Left lobe of liver (tissue), 2 donors: ENCODE measurements at places on chromosomes 16 and 17. TPM values are rescaled to one million over a fixed set of nuclear protein-coding genes. Genes with fewer than 3 reads are reported as not detected.

TPPP3 gene
- 0.40 TPM for total RNA-seq

AKTIP gene
- 25.7 TPM for total RNA-seq

PPY gene
- not detected for total RNA-seq

HBZ gene
- 0.81 TPM for total RNA-seq

DPEP2 gene
- total RNA-seq, result 1.0 TPM

CALCOCO2 gene
- total RNA-seq, result 66.8 TPM

MT4 gene
- not detected for total RNA-seq

FGF11 gene
- total RNA-seq, result 0.86 TPM

LRRC75A gene
- 0.13 TPM for total RNA-seq

- DNase-seq, result no peak
Measured at GRCh38 chr16:840561-841454, 40.3 kb upstream of the GNG13 start.

- no peak for DNase-seq
Measured at GRCh38 chr17:27477050-27477888, 21.0 kb downstream of the KSR1 start.

DNA sequence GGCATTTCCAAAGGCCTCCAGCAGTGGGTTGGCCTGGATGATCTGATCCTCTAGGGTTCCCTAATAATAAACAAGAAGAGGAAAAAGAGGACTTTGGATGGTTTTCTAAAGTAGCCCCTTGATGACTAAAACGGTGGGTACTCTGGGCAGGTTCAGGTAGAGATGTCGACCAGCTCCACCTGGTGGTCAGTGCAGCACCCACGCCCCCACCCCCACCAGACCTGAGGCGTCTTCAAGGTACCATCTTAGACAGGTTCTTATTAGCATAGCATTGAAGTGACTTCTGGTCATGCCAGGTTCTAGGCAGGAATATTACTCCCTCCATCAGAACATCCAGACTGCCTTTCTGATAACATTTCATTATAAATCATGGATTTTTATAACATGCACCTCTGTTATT, 15.0 kb downstream of the MYH13 start:
- DNase-seq, result no peak

GRCh38 chr17:30796016-30796415, 28.5 kb downstream of the CRLF3 start:
- DNase-seq, result no peak

- no peak for DNase-seq
Measured at GRCh38 chr17:50123649-50124349, 6.2 kb downstream of the SAMD14 start.

DNA sequence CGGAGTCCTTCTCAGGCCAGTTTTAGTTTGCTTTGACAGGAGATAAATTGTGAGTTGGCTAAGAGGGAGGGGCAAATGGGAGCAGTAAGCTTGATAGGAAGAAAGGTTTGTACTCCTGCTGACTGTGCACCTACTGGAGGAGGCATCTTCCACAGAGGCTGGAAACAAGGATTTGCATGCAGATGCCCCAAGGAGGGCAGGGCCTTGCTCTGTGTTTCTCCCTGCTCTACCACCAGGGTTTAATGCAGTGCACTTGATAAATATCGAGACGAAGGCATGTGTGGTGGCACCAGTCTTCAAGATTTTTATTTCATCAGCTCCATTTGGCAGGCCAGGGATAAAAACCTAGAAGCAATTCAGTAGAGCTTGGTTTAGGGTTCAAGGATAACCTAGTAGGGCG, 210.5 kb upstream of the C16orf82 start:
- DNase-seq, result no peak

GRCh38 chr16:80976946-80977345, 29.7 kb downstream of the CMC2 start:
- DNase-seq, result no peak

GRCh38 chr16:54933281-54934011, 2.8 kb downstream of the IRX5 start:
- no peak for DNase-seq

DNA sequence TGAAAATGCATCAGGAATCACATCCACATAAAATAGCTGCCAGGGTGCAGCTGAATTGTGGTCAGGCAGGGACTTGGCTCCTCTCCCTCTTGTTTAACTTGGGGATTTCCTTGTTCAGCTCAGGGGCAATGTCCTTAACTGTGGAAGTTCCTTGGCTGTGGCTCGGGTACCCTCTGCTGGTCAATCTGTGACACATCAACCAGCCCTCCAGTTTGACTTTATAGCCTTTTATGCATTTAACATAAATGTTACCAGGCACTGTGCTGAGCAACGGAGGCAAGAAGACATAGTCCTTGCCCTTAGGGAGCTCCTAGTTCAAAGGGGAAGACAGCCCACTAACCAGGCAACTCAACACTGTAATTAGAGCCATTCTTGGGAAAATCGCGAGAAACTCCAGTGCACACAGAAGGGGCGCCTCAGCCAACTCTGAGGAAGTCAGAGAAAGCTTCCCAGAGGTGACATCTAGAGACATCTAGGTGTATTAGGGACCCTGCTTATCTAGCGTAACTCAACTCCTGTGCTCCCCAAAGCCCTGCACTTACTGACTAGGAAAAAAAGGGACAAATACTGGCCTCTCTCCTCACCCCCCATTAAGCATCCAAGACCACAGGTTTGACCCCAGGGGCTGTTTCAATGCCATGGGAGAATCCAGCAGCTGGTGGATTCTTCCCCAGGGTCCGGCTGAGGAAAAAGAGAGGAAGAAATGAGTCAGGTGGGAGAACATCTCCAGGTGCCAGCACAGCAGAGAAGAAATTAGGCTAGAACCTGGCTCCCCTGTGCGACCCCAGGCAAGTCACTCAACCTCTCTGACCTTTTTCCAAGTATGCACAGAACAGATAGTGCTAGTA, 17.3 kb upstream of the EEF2K start:
- peak; percentile 65 for DNase-seq

DNA sequence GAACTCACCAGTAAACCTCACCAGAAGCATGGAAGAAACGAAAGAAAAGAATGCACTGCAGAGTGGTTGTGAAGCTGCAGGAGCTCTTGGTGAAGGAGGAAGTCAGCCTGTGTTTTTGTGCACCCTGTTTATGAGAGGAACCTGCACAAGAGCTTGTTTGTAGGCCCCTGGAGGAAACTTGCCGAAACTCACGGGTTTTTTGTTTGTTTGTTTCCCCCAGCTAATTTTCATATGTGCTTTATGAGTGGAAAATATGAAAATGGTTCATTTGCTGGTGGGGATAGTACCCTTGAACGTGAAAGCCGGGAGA, 222.7 kb downstream of the C16orf95 start:
- no peak for DNase-seq

DNA sequence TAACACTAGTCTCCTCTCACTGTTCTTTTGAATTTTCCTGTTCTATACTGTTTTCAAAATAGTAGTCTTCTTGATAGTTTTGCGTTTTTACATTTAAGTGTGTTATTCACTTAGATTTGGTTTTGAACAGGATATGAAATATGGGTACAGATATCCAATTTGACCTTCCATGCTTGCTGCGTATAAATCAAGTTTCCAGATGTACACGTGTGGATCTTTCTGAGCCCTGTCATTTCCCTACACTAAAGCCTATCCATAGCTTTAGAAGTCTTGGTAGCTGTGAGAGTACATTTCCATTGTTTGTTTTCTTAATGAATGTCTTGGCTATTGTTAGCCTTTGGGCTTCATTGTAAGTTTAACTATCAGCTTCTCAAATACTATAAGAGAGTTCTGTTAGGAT, 20.4 kb downstream of the CYLD start:
- no peak for DNase-seq

DNA sequence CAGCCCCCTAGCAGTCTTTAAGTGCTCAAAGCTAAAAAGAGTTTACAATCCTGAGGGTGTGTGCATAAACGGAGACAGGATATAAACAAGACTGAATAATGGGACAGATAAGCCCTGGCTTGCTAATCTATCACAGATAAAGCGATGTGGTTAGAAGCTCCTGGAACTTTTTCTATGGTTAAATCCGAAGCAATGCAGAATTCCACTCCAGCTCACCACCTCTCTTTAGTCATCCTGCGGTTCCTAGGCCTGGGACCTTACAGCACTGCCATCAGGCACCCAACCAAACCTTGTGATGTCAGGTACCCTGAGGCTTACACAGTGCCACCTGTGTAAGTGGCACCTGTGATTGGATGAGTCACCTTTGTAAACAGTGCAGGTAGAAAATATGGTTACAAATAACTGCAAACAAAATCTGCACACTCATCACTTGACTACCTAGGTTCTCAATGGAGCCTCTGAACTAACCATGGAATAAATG, 31.5 kb upstream of the B4GALNT2 start:
- DNase-seq, result no peak

GRCh38 chr17:824378-824777, 42.2 kb downstream of the MRM3 start:
- no peak for DNase-seq

GRCh38 chr16:77995843-77996455, 26.4 kb upstream of the CLEC3A start:
- no peak for DNase-seq
